Putamen (tissue), 1 donor: ENCODE measurements at places on chromosomes 2 and 18.

DNA sequence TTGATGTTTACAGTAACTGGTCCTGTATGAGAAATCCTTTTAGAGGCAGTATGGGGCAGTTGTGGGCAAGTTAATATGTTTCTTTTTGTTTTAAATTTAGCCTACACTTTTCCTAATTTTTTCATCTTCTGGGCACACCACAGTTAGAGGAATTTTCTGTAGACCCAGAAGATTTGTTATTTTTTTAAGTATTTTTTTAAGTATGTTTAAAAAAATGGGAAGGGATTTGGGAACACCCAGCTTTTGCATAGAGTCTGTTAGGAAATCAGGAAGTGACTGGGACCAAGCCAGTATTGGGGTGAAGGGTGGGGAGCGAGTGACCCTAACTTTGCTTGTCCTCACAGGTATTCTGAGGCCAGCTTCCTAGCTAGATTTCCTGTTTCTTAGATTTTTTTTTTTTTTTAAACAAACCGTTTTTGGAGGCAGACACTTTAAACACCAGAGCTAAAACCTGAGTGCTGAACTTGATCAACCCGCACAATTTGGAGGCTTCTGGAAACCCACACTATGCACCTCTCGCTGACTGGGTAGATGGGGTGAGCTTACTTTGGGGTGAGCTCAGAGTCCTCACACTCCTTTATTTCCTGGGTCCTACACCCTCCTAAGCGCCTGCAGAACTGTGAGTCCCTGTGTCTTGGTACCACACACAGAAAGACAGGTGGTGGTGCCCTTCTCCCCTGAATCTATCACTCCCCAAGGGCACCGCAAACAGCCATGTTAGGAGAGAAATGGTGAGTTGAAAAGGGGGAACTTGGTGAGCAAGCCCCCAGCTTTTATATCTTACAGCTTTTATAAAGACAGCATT lies 5.2 kb downstream of the GATA6 start:
- DNase-seq, result no peak

- DNase-seq, result no peak
Observed at GRCh38 chr2:240419271-240419670, 16.2 kb upstream of the GPC1 start.

- no peak for DNase-seq
Observed at GRCh38 chr2:44001716-44002115, 5.9 kb upstream of the LRPPRC start.

- DNase-seq, result no peak
Observed at GRCh38 chr2:128362889-128363228, 44.2 kb upstream of the HS6ST1 start.

- no peak for DNase-seq
Observed at GRCh38 chr2:38945911-38946310, 56.2 kb downstream of the ARHGEF33 start.

DNA sequence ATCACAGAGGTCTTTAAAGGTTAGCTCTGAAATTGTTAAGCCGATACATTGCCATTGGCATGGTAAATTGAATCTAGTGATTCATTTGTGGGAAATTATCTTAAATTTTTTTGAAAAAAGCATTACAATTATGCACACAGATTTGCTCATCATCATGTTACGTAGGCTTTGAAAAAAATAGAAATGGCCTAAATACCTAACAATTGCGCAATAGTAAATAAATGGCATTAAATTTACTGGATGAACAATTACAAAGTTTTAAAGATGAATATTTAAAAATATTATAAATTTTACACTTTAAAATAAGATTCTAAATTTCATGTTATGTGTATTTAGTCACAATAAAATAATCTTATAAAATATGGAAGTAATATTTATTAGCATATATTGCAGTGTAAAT lies 171.3 kb downstream of the RPRM start:
- DNase-seq, result no peak
